Muscle of leg (tissue), 16 donors: ENCODE measurements at places on chromosomes 4 and X. TPM values are rescaled to one million over a fixed set of nuclear protein-coding genes. Genes with fewer than 3 reads are reported as not detected.

Gene NUDT10
- total RNA-seq: 1.3 TPM

Gene PCDH19
- total RNA-seq: 1.9 TPM

DNA sequence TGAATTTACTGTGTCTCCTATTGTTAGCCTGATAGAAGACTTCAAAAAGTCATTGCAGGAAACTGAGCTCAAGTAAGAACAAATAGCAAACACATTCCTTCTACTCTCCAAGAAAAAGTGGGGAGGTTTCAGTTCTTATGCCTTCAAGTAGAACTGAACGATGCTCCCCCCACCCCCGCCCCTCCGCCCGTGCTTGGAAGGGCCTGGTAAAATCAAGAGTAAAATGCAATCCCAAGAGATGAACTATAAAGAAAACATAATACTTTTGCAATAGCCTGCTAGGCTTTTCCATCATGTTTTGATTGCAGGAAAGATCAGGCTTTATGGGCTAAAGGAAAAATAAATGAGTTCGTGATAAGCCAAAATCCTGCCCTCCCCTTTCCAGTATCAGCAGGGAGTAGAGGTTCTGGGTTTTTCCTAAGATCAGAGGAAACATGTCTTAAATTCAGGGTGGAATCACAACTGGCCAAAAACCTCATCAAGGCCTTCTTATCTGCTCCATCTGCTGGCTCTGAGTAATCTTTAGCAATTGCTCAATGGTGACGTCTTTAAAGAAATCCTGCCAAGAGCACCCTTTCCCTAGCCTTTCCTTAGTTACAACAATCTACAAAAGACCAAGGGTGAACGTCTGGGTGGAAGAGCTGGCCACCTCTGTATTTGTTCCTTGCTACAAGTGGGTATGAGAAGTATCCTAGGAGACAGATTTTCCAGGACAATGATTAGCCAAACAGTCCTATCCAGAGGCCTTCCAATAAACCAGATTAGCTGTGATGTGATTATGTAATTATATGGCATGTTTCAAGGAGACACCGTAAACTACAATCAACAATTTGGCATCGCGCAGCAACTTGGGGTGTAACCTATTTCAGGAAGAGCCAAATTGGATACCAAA lies 66.3 kb upstream of the FAM9C start:
- DNase-seq: peak; percentile 73

- peak; percentile 82 for DNase-seq
Observed at GRCh38 chrX:49977319-49978090, 55.1 kb downstream of the CLCN5 start.

GRCh38 chr4:10694151-10694827 lies 9.7 kb upstream of the CLNK start:
- no peak for DNase-seq

GRCh38 chrX:17590892-17591740 lies 146.2 kb upstream of the SCML1 start:
- peak; percentile 79 for DNase-seq
